WERI-Rb-1 (cell line): ENCODE measurements at places on chromosomes 13 and 19.

GRCh38 chr13:93039131-93039530 lies 187.5 kb upstream of the GPC6 start:
- no peak for DNase-seq

DNA sequence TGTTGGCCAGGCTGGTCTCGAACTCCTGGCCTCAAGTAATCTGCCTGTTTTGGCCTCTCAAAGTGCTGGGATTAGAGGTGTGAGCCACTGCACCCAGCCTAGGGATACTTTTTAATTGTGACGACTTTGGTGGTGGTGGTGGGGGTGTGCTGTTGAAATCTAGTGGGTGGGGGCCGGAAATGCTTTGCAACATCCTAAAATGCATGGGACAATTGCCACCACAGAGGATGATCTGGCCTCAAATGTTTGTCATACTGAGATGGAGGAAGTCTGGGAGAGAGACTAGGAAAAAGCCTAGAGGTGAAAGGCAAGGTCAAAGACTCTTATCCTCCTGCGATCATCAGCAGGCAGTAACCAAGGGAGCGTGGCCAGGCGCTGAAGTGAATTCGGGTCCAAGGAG lies 1.4 kb downstream of the NWD1 start:
- DNase-seq, result no peak

- DNase-seq, result no peak
Observed at GRCh38 chr13:76610819-76611415, 275.3 kb downstream of the KCTD12 start.

DNA sequence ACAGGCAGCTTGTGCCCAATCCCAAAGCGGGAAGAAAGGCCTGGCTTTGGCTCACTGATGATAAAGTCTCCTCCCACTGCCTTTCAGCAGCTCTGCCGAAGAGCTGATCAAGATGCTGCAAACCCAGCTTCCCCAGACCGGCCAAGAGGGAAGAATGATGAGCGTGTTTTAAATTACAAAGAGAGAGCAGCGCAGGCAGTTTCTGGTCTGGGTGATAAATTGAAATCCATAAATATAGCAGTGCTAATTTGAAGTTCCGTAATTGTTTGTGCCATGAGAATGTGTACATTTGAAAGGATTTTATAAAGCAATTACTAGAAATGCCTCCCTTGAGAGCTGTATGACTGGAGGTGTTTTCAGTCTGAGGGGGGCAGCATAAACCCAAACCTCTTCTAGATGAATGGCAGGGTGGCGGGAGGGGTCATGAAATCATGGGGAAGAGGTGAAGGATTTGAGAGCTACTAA lies 171.8 kb downstream of the STK24 start:
- DNase-seq, result peak; percentile 46

DNA sequence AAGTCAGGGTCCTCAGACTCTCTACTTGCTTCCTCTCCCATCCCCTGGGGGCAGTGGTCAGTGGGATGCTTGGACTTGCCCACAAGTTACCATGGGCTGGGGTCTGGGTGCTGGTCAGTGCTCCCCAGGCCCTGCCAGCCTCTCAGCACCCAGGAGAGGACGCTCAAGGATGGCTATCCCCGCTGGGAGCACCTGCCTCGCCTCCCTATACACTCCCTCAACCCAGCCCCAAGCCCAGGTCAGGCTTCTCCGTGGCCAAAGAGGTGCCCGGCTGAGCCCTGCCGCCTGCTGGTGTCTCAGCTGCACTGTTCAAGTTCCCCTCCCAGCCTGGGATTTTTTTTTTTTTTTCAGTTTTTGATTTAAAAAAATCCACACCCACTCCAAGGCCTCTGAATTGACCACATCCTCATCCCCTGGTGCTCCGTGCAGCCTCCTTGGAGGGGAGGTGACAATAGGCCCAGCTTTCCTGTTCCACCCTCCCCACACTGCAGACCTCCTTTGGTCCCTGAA lies 10.8 kb downstream of the F2RL3 start:
- DNase-seq, result peak; percentile 31

DNA sequence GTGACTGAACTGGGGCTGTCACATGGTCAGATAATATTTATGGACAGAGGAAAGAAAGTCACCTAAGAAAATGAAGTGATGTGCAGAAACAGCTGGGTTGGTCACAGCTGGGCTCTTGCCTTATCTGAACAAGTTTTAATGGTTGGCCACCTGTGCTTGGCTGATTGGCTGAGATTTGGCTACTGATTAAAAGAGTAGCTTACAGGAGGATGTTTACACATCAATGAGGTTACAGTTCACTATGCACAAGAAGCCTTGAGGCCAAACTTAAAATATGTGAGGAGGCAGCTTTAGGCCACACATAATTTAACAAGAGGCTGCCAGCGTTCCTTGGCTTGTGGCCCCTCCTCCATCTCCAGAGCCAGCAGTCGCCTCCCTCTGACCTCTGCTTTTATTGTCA lies 99.2 kb upstream of the C1QTNF9B start:
- DNase-seq, result no peak

- no peak for DNase-seq
Observed at GRCh38 chr19:48900477-48901406, 630 bp downstream of the NUCB1 start.

DNA sequence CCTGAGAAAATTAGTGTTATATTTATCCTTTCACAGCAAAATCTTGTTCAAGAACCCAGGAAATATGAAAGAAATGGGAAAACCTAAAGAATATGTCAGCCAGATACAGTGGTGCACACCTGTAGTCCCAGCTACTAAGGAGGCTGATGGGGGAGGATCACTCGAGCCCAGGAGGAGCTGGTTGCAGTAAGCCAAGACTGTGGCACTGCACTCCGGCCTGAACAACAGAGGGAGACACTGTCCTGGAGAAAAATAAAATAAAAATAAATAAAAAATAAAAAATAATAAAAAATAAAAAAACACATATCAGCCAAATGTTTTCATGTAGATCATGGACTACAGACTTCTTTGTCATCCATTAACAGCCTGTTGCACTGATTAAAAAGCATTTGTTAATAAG lies 244.8 kb upstream of the KLHL1 start:
- no peak for DNase-seq
